ENCODE measurements at places on chromosomes 12 and 14.
A peak's percentile ranks its signal among the peaks of the same experiment; 100 is the strongest.

DNA sequence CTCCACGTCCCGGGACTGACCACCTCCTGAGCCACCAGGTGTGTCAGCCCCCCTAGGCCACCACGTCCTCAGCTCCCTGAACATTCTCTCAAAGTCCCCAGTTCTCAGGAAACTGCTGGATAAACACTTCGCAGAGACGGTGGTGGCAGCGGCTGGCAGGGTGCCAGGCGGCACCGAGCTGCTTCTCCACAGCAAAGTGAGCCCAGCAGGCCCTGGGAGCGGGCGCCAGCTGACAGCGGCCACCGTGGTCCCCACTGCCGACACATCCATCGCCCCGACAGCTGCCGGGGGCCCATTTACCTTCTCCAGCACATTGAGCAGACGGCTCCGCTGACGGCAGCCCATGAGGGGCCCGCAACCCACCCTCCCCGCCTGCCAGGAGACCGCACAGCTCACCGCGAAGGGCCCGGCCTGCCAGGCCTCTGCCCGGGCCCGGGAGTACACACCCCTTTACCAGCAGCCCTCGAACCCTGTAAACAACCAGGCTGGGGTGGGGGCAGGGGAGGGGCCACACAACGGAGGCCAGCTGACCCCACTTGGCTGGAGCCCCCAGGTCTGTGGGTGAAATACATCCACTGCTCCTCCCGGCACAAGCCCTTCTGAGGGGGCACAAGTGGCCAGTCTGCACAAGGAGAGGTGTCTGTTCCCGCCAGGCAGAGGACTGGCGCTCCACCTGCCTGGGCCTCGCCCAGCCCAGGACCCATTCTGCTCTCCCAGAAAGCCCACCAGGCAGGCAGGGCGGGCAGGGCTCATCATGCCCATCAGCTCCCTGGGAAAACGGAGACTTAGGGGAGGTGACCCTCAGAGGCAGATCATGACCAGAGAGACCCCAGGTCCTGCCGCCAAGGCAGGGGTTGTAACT lies 10.5 kb downstream of the AKT1 start:
- DNase-seq = no peak

- DNase-seq = no peak
Observed at GRCh38 chr14:95045106-95045701, 112.1 kb downstream of the DICER1 start.

DNA sequence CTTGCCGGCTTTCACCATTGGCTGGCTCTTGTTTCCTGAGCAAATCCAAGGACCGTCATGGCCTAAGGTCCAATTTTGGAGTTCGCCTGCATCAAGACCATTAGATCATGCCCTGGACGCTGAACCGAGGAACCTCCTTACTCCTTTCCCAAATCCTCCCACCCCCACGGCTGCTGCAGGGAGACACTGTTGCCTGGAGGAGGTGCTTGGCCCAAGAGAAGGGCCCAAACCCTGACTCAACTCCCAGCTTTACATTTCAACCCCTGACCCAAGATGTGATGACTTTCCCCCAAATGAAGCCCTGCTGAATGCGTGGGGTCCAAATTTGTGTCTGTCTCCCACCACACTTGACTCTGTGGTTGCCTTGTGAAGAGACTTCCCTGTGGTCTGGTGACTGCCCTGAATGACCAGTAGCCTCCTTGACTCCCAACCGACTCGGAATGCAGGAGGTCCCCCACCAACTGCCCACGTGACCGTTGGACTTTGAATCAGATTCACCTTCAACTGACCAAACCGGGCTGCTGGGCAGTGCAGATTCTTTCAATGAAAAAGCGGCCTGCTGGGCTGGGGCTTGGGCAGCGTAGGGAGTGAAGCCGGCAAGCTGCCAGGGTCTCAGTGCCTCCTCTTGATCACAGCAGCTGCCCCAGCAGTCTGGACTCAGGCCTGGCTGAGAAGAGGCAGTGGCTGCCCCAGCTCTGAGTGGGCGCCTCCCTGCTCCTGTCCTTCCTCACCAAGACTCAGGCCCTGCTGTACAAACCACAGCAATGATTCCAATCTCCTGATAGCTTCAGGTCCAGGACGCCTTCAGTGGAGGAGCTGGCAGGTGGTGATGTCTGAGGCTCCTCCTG lies 46.7 kb upstream of the OASL start:
- no peak for DNase-seq

GRCh38 chr14:101365329-101366158 lies 195.8 kb upstream of the DIO3 start:
- no peak for DNase-seq

DNA sequence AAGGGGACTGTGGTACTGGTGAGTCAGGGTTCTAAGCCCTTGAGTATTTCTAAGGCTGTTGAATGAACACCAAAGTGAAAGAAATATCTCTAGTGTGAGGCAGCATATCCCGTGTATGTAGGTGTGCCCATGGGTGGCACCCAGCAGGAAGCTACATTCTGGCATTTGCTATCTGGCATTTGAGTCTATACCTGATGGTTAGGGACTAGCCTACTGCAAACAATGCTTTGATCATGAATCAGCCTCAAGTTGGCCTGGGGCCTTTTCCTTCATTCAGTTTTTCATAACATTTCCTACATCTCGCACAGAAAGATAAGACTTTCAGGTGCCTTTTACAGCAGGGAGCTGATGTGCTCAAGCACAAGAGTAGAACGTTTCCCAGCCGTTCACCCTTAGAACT lies 85.7 kb upstream of the E2F7 start:
- no peak for DNase-seq

GRCh38 chr14:51784466-51784865 lies 75.9 kb upstream of the GNG2 start:
- no peak for DNase-seq

GRCh38 chr14:99324291-99324690 lies 52.3 kb upstream of the BCL11B start:
- no peak for DNase-seq

DNA sequence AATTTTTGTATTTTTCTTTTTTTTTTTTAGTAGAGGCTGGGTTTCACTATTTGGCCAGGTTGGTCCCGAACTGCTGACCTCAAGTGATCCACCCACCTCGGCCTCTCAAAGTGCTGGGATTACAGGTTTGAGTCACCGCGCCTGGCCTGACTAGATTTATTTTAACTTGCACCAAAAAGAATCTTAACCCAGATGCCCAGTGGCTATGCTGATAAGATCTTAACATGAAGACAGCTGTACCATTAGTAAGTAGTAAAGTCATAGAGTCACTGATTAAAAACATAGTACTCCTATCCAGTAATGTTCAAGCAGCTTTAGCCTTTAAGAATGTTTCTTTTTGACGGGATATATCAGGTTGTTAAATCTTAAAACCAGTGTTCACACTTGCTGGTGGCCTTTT lies 1061.8 kb upstream of the FLRT2 start:
- DNase-seq = no peak

- no peak for DNase-seq
Observed at GRCh38 chr12:52180971-52181628, 10.7 kb downstream of the KRT80 start.

DNA sequence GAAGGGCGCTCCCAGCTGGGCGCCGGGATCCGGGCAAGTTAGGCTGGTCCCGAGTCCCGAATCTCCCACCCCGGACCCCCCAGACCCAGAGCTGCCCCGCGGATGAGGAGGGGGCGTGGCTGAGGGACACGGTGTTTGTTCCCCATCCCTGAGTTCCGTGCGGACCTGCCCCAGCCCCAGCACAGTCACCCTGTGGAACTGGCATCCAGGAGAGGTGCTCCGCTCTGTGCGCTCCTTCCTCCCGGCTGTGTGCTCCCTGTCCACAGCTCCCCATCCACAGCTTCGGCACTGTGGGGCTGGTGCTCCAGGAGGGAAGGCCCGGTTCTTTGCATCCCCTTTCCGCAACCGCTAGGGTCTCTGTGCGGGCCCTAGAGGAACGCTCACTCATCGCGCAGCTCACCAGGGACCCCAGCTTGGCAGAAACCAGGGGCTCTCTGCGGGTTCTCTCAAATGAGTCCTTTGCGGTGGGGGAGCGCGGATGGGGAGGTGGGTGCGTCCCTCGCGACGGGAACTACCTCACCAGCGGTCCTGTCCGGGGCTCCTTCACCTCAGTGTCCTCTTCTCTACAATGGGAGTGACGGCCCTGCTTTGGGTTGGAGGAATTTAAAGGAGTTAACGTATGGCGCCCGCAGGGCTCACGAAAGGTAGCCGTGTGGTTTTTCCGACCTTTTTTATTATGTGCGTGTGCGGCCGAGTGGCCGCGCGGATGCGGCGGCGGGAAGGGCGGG lies 845 bp downstream of the TMEM132C start:
- no peak for DNase-seq

- no peak for DNase-seq
Observed at GRCh38 chr14:100317912-100318808, 5.0 kb upstream of the SLC25A47 start.

GRCh38 chr12:116736962-116737773 lies 701 bp downstream of the SPRING1 start:
- DNase-seq = no peak

DNA sequence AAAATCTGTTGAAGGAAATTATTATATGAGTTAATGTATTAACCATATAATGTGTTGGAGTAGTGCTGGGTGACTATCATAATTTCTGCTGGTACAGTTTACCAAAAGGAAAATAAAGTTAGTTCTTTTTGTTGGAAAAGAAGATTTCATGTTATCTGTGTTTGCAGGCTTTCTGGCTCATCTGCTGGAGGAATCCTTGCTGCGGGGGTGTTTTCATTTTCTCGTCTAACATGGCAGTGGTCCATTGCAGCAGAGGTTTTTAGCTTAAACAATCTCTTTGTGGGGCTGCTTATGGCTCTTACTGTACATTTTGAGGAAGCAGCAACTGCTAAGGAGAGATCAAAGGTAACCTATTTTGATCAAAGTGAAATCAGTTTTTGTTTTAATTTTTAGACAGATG lies 24.1 kb downstream of the TMEM260 start:
- no peak for DNase-seq

DNA sequence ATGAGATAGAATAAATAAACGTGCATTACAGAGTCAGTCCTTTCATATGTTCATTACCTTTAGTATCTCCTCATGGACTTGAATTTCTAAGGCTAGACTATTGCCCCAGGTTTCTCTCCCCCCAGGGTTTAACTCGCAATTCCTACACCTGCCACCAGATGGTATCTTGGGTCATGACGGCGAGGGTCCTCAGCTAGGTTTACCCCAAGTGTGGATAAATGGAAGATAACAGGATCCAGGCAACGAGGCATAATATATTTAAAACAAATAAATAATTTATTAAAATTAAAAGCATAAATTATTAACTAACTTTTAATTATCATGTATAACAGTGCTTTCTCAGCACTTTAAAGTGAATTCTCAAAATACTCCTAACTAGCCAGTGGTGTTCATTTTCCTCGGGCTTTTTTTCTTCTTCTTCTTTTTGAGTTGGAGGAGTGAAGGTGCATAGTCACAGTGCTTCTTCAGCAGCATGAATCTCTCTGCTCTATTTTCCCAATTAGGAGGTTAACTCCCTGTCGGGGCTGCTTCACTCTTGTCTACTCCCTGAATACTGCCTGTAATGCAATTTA lies 243.5 kb upstream of the CAND1 start:
- DNase-seq = peak; percentile 33

GRCh38 chr12:113831476-113831875 lies 134.6 kb downstream of the RBM19 start:
- DNase-seq = no peak

- DNase-seq = no peak
Observed at GRCh38 chr14:53571641-53572328, 384.8 kb downstream of the BMP4 start.

- no peak for DNase-seq
Observed at GRCh38 chr12:132501204-132501940, 11.4 kb downstream of the FBRSL1 start.

DNA sequence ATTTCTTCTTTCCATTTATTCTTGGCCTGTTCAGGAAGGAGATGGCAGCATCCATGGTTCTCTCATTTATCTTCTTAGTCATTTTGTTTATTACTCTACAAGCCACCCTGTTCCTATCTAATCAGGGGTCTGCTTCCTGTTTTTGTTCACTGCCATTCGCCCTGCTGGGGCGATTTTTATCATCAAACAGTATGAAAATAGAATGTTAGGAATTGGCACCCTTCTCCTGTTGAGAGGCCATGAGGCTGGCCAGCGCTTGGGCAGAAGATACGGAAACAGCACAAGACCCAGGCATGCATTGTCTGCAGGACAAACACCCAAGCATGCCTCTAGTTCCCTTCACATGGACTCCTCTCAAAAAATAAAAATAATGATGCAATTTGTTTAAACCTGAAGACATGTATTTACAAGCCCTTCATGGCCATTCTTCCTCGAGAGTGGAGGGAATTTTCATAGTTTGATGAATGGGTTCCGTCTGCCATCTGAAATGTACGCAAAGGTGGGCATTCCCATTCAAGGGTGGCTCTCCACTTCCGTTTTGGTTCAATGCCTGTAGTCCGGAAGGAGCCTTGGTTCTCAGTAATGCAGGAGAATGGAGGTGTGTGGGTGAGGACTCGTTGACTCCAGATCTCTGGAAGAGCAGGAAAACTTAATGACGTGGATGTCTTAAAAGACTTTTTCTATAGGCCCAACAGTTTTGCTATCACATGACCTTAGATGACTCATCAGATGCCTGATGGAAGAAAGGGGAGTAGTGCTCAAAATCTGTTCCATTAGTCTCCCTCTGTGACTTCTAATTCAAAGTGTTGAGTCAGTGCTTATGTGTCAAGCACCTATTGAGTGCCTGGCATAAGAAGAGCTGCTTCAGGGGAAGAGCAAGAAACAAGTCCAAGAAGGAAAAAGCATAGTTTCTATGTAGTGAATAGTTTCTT lies 252.4 kb upstream of the TBX3 start:
- DNase-seq = no peak

GRCh38 chr12:132754160-132754932 lies 7.3 kb downstream of the ANKLE2 start:
- no peak for DNase-seq

DNA sequence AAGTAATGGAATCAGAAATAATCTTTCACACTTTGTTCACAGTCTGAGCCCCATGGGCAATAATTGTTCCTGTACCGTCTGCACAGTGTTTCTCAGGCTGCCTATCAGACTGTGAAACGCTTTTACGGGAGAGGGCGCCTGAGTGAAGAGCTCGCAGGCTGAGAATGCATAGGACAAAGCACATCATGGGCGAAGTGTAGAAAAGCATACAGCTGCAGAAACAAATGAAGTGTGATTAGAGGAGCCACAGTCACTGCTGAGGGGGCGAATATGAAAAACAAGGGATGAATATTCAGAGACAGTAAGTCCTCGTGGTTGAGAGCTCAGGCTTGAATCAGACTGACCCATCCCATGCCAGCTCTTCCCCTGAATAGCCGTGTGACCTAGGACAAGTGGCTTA lies 438.4 kb upstream of the DCN start:
- DNase-seq = peak; percentile 54

GRCh38 chr12:98870504-98870903 lies 225.4 kb downstream of the APAF1 start:
- DNase-seq = peak; percentile 49

DNA sequence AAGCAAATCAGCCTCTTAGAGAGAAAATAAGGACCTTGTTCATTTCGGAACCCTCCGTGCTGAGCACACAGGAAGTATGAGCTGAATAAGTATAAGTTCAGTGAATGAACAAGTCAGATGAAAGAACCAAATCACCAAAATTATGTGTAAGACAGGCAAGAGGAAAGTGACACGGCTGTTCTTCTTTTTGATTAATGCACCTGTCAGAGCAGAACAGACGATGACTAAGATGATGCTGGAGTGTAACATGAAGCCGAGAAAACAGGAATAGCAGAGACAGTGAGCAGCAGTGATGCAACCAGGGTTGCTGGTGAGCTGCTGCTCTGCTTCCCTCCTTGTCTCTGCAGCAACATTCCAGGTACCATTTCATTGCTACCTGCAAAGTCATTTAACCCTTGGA lies 861.1 kb downstream of the GALC start:
- peak; percentile 3 for DNase-seq

- no peak for DNase-seq
Observed at GRCh38 chr14:78340250-78340649, 170.1 kb downstream of the NRXN3 start.
